Karpas-422 (cell line): ENCODE measurements at places on chromosomes 6 and 20. TPM values are rescaled to one million over a fixed set of nuclear protein-coding genes. Genes with fewer than 3 reads are reported as not detected.

Gene DYNLT2
- total RNA-seq = 5.8 and 6.1 TPM in 2 replicates

DNA sequence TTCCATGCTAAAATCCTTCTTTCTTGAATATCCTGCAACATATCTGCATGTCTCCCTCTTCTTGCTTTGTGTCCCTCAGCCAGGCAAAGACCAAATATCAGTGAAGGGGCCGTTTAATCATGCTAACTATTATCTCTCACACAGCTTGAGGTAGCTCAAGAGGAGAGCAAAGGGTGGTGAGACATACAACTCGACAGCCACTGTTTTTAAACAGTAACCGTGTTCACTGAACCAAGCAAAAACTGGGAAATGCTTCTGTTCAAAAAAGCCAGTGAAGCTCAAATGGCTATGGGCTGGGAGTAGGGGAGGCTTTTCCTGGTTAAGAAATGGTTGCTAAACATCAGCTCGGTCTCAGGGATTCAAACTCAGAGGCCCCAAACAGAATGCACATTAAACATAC is 83.4 kb downstream of the MAP7 start:
- H3K4me1 ChIP-seq = no peaks in the 10 kb centered on the region
- no peaks in the 10 kb centered on the region for H3K27me3 ChIP-seq
- DNase-seq = no peak
- H3K4me3 ChIP-seq = no peak overlapping the region
- H3K36me3 ChIP-seq = no peaks in the 10 kb centered on the region

DNA sequence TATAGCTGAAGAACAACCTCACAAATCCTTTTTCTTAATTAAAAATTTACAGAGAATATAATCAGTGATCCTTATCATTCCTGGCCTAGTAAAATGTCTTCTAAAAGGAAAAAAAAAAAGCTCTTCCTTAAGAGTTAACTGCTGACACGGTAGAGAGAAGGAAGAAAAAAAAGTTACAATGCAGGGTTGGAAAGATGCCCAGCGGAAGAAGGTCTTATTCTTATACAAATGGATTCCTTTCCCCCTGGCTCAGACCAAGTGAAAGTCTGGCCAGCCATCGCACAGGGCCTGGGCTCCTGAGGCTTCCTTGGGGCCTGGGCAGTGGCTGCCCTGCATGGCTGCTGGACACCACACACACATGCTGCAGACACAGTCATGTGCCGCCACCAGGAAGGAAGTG is 688.6 kb downstream of the TENT5A start:
- H3K4me3 ChIP-seq = no peak overlapping the region
- no peaks in the 10 kb centered on the region for H3K4me1 ChIP-seq
- no peaks in the 10 kb centered on the region for H3K36me3 ChIP-seq
- DNase-seq = no peak
- no peak overlapping the region for H3K27ac ChIP-seq

- no peak overlapping the region for H3K4me3 ChIP-seq
- no peak for DNase-seq
- H3K4me1 ChIP-seq = no peaks in the 10 kb centered on the region
- no peaks in the 10 kb centered on the region for H3K27me3 ChIP-seq
- no peaks in the 10 kb centered on the region for H3K36me3 ChIP-seq
- no peak overlapping the region for H3K27ac ChIP-seq
These were observed 122.0 kb upstream of the ID4 start for GRCh38 chr6:19715167-19715551.

DNA sequence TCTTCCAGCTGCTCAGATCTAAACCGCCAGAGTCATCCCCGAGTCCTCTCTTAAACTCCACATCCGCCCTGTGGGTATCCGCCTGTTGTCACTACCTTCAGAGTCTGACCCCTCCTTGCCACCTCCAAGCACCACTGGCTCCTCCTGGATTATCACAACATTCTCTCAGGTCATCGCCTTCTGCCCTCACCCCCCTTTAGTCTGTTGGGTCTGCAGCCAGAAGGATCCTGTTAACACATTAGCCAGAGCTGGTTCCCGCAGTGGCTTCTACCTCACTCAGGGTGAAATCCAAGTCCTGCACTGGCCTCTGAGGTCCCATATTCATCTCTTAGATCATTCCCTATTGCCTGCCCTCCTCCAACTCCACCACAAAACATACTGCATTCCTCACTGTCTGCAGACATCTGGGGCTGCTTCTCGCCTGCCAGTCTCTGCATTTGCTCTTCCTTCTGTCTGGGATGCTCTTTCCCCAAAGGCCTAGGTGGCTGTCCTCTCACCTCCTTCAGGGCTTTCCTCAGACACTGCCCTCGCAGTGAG is 34.1 kb downstream of the TNXB start:
- no peaks in the 10 kb centered on the region for H3K36me3 ChIP-seq
- H3K27me3 ChIP-seq = no peaks in the 10 kb centered on the region
- DNase-seq = no peak
- H3K4me3 ChIP-seq = no peak overlapping the region

GRCh38 chr6:161564952-161565351 is 291.1 kb upstream of the AGPAT4 start:
- no peaks in the 10 kb centered on the region for H3K4me1 ChIP-seq
- H3K27me3 ChIP-seq = no peaks in the 10 kb centered on the region
- H3K36me3 ChIP-seq = no peaks in the 10 kb centered on the region

Gene C4A
- 2.9 and 3.8 TPM in 2 replicates for total RNA-seq

GRCh38 chr20:6976106-6976900 is 208.8 kb downstream of the BMP2 start:
- no peak overlapping the region for H3K27ac ChIP-seq
- no peak overlapping the region for H3K4me3 ChIP-seq
- H3K27me3 ChIP-seq = no peaks in the 10 kb centered on the region
- H3K4me1 ChIP-seq = no peaks in the 10 kb centered on the region
- no peaks in the 10 kb centered on the region for H3K36me3 ChIP-seq

DNA sequence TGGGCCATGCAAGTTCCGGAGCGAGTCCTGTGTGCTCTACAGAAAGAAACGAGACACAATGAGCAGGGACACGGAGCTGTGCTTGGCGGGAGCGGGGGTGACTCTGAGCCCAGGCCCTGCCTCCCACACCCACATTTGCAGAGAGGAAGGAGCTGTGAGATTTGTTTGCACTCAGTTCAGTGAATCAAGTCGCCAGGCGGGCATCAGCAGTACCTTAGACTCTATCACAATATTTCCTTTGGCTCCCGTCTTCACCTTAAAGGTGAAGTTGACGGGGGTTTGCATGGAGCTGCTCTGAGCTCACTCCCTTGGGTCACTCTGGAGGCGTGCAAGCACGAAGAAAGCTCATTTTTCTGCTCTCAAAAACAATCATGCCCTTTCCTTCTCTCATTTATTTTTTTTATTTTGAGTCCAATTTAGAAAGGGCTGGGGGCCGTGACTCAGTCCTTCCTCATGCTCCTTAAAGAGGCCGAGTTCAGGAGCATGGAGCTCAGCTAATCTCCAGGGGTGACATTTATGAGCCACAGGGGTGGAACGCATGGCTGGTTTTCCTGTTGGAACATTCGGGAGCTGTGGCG is 188.2 kb downstream of the NFATC2 start:
- no peaks in the 10 kb centered on the region for H3K36me3 ChIP-seq
- no peaks in the 10 kb centered on the region for H3K4me1 ChIP-seq
- no peak overlapping the region for H3K4me3 ChIP-seq
- no peak overlapping the region for H3K27ac ChIP-seq

Gene ERVFRD-1
- not detected in 2 replicates for total RNA-seq

- H3K4me3 ChIP-seq = no peak overlapping the region
- no peaks in the 10 kb centered on the region for H3K36me3 ChIP-seq
- DNase-seq = no peak
- H3K27ac ChIP-seq = no peak overlapping the region
- no peaks in the 10 kb centered on the region for H3K27me3 ChIP-seq
- peaks cover 47% of the 10 kb centered on the region for H3K4me1 ChIP-seq
These were observed 42.6 kb upstream of the SPDEF start for GRCh38 chr6:34598712-34599111.

DNA sequence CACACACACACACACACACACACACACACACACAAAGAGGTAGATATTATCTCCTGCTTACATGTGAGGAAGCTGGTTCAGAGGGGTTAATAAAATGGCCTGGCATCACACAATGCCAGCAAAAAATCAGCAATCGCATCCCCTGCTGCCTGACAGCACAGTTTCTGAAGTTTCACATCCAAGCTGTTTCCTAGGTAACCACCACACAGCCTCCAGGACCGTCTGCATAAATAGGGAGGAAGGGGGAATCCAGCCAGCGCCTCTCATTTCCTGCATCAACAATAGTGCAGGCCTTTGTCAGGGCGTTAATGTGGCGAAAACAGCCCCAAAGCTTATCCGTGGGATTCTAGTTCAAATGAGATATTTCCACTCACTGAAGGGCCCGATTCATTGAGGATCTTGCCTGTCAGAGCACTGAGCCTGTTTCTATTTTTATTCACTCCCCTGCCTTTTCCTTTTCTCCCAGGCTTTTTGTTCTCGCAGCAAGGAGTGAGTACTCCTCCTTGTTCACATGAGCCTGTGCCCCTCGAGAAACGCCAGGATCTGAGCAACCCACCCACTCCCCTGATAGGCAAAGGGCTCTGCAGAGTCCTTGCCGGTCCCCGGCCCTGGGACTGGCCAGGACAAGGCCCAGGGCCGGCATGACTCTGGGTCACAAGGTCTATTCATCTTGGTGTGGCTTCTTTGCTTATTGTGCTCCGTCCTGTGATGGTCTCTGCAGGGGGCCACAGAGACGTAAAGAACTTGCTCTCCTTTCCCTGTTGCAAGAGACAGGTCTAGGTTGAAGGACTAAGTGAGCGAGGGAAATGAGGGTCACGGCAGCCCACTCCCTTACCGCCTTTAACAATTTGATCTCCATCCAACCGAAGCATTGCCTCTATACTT is 32.7 kb downstream of the TUBB2B start:
- no peaks in the 10 kb centered on the region for H3K27me3 ChIP-seq
- DNase-seq = no peak
- H3K4me3 ChIP-seq = no peak overlapping the region

- DNase-seq = peak; percentile 45
- no peak overlapping the region for H3K27ac ChIP-seq
- no peak overlapping the region for H3K4me3 ChIP-seq
- H3K4me1 ChIP-seq = peaks cover 12% of the 10 kb centered on the region
These were observed 367.7 kb downstream of the KIF16B start for GRCh38 chr20:16205507-16205906.

DNA sequence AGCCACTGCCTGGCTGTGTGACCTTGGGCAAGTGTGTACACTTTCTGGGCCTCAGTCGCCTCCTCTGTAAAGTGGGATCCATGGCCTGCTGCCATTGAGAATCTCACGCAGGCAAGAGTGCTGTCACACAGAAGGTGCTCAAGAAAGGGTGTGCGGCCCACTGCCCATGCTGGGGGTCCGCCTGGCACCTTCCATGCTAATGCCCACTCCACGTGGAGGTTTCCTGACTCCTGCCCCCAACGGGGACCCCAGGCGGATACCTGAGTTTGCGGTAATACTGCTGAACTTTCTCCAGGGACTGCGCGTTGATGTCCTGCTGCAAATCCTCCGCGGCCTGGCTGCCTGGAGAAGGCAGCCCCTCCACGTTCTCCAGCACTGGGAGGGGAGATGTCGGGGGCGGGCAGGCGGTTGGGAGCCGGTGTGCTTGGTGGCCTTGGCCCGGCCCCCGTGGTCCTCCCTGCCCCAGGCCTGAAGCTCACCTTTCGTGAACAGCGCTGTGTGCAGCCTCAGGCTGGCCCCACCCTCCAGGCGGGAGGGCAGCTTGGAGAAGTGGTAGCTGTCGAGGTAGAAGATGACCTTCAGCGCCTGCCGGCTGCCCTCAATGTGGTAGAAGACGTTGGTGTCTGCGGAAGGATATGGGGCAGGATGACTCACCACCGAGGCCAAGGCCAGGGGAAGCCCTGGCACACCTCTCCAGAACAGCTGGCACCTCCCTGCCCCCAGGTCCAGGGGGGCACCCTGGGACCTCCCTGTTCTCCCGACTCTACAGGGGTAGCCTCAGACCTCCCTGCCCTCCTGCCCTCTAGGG is 195.6 kb downstream of the PREX1 start:
- DNase-seq = no peak
- H3K4me1 ChIP-seq = peaks cover 5% of the 10 kb centered on the region; the same call in 1 of the 2 replicates
- H3K4me3 ChIP-seq = no peak overlapping the region
- no peak overlapping the region for H3K27ac ChIP-seq
- H3K36me3 ChIP-seq = no peaks in the 10 kb centered on the region

DNA sequence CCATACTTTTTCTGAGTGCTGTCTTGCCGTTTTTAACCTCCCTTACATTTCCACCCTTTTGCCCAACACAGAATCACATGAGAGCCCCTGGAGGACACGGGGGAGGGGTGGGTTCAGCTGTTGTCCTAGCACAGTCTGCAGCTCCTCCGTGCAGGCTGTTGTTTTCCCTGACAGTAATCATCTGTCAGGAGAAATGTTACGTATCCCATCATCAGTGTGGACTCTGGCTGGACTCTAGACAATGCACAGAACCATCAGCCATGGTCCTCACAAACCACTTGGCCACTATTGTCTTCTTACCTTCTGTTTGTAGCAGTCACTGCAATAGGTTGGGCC is 92.1 kb downstream of the RIN2 start:
- H3K27ac ChIP-seq = no peak overlapping the region
- DNase-seq = no peak
- H3K4me3 ChIP-seq = no peak overlapping the region
- H3K36me3 ChIP-seq = no peaks in the 10 kb centered on the region
- no peaks in the 10 kb centered on the region for H3K4me1 ChIP-seq
- H3K27me3 ChIP-seq = no peaks in the 10 kb centered on the region
